ENCODE measurements at places on chromosomes 6 and 20.

DNA sequence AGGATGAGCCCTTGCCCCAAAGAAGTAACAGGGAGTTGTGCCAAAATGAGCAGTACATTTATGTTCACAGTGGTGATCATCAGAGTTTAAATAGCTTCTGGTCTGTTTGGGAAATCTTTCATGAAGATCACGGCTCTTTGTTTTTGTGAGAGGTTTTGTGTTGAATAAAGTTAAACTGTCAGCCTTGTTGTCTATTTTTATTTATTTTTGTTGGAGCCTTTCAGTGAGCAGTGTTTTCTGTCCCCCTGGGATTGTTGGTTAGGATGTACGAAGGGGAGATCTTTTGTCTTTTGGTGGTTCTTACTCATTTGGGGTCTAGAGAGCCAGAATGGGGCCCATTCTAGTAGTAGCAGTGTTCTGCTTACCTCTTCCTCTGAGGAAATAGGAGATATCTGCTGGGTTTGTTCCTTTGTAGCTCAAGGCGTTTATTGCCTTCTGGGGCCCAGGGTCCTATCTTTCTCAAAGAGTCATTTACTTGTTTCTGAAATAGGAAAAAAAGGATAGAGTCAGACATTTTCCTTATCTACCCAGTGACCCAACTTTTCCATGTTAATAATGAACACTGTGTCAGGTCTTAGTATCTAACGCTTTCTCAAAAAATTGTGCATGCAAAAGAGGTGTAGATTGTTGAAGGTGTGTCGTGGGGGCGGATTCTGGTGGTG is 157.4 kb downstream of the JARID2 start:
- no peak for DNase-seq

GRCh38 chr6:154247119-154247861 is 109.3 kb downstream of the IPCEF1 start:
- no peak for DNase-seq

GRCh38 chr6:38234934-38235682 is 404.6 kb downstream of the BTBD9 start:
- no peak for DNase-seq

DNA sequence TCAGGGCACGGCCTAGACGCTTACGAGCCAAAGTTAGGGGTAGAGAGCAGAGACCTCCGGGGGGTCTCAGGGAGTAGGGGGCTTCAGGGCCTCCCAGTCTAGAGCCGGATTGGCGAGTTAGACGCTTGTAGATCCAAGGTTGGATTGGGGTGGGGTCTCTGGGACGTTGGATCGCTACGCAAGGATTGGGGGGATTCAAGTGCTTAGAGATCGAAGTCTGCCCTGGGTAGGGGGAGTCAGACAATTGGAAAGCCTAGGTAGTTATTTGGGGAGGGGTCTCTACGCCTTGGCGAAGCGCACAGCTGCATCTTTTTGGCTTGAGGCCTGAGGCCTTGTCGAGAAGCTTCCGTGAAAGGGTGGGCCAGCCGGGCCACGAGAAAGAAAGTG is 469 bp downstream of the STX16 start:
- no peak for DNase-seq

DNA sequence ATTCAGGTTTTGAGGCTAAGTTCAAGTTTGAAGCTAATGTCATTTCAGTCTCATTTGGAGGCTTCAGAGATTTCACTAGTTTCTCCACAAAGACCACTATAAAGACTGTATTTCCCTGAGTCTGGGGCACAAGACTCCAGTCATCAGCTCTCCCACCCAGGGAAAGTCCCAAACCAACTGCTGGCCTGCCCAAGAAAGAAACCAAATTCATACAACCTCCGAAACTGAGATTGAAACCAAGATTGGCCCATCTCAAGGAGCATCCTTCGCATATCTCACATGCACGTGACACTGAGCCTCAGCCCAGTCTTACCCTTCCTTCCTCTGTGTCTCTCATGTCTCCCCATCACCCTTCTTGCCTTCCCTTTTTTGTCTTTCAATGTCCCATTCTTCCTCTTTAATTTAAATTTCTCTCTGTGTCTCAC is 3.5 kb upstream of the LTA start:
- no peak for DNase-seq

DNA sequence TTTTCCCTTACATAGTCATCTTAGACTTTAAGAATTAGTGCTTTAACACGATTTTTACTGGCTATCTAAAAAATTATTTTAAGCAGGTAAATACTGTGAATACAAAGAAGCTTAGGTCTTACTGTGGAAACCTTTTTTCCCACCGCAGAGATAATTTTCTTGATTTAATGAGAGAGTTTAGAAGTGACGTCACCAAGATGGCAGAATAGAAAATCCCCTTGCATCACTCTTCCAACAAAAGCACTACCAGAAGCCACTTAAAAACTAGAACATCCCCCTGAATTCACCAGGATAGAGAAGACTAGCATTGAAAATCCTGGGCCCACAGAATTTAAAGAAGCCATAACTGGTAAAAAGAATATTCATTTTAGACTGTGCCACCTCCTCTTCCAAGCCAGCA is 375.4 kb upstream of the PTCHD4 start:
- no peak for DNase-seq

- DNase-seq: no peak
Measured at GRCh38 chr20:35891375-35891774, 62.9 kb downstream of the SCAND1 start.

DNA sequence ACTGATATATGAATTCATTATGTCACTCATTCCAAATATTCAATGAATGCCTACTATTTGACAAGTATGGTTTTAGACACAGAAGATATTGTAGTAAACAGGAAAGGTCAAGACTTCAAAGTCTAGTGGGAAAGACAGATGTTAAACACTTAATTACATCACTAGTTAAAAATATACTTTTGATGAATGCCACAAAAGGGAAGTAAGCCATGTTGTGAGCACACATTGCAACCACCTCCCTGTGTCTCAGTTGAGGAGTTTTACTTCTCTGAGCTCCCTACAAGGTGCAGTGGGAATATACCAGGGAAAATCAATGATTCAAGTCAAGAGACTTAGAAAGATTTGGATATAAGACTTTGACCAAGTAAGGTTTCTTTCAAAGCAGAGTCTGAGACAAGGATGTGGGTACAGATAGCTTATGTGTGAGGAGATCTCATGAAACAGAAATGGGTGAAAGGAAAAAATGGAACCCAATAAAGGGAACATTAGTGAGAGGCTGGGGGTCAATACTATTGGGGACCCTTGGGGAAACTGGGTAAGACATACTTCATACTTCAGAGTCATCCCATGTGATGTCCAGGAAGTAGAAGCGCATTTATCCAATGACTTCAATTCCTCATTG is 503.7 kb downstream of the KIF16B start:
- DNase-seq: no peak

DNA sequence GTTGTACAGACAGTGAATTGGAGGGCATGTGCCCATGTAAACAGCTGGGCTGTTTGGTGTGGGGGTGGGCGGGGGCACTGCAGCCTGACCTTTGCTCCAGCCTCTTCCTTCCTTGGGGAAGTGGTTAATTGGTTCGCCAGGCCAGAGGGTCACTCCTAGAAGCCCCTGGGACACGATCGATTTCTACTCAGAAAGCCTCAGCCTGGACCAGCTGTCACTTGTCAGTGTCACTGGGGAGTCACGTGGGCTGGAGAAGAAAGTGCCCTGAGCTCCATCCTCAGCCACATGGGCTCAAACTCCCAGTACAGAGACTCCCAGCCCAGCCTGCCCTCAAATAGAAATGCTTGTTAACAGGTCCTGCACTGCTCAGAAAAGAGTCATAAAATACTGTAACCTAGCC is 423.8 kb upstream of the SULF2 start:
- no peak for DNase-seq

DNA sequence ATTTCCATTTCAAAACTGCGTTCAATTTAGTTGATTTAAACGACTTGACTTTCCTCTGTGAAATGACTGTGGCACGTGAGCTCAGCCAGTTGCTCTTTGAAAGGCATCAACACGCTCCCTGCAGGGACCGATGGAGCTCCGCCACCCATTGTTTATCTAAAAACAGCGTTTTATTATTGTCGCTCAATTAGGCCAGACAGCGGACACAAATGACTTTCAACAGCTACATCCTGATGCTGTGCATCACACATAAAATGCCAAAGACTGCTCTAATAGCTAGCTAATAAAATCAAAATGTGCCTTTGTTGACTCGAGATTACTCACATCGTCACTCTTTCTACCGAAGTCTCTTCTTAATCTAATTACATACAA is 332.5 kb downstream of the CD83 start:
- no peak for DNase-seq

GRCh38 chr20:2750491-2751251 is 49.8 kb downstream of the CPXM1 start:
- no peak for DNase-seq
